ENCODE measurements at places on chromosomes 5 and 9.

- DNase-seq = no peak
These were observed 122.3 kb downstream of the GOLPH3 start for GRCh38 chr5:32051796-32052195.

DNA sequence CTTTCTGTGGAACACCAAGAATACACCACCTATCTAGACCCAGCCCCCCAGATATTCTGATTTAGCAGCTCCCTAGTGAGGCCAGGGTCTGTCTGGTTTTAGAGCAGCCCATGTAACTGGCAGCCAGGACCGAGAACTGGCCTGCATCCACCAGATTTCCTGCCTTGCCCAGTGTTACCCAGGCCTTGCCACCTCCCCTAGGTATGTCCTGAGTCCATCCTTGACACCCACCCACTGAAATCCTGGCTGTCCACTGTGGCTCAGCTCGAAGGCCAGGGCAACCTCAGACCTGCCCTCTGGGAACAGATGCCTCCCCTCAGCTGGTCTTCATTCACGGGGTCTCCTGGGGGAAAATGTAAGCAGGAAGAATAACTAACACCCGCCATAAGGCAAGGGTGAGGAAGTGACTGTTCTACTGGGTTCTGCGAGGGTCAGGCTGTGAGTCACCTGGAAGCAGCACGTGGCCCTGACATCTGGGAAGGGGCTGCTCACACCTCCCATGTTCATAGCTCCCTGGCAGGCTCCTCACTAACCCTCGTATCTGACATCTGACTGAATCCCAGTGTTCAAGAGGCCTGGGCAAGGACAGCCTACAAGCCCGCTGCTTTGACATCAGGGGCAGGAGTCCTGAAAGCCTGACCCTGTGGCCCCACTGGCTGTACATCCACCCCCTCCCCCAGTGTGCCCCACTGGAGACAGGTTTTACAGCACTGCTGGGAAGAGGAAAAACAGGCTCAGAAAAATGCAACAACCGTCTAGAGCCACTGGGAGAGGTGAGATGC lies 72.7 kb downstream of the SEMA4D start:
- DNase-seq = no peak

DNA sequence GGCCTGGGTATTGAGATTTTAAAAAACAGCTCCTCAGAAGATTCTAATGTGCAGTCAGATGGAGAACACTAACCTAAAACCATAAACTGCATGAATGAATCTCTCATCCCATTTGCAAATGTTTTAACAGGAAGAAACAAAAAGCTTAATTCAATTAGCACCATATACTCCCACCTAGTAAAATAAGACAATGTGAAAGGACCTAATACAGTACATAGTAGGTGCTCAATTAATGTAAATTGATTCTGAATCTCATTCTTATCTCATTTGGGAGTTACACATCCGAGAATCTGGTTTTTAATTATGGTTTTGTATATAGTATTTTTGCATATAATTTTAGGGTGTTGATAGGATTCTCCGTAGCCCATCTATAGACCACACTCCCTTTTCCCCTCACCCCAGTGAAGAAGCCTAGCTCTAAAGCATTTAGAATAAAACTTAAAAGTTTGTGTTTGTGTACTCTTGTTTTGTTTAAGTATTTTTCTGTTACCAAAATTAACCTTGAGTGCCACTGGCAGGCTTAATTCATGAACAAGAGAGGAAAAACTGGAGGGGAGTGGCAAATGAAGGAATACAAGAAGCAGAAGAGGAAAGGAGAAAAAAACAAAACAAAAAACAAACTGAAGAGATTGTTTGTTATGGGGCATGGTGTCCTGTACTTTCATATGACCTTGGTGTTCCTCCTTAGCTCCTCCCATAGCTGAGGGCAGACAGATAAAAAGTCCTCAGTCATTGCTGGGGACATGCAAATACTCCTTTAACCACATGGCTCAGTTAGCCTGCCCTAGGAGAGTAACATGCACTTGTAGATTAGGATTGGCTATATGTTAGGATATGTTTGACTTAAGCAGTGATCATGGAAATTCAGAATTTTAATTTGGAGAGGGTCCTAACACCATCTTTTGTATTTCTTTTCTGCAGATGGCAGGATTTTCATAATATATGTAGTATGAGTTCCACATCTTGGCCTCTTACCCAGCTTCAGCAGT lies 1.2 kb downstream of the RNF14 start:
- DNase-seq = no peak

GRCh38 chr5:127519527-127519926 lies 2.1 kb downstream of the PRRC1 start:
- DNase-seq = no peak

DNA sequence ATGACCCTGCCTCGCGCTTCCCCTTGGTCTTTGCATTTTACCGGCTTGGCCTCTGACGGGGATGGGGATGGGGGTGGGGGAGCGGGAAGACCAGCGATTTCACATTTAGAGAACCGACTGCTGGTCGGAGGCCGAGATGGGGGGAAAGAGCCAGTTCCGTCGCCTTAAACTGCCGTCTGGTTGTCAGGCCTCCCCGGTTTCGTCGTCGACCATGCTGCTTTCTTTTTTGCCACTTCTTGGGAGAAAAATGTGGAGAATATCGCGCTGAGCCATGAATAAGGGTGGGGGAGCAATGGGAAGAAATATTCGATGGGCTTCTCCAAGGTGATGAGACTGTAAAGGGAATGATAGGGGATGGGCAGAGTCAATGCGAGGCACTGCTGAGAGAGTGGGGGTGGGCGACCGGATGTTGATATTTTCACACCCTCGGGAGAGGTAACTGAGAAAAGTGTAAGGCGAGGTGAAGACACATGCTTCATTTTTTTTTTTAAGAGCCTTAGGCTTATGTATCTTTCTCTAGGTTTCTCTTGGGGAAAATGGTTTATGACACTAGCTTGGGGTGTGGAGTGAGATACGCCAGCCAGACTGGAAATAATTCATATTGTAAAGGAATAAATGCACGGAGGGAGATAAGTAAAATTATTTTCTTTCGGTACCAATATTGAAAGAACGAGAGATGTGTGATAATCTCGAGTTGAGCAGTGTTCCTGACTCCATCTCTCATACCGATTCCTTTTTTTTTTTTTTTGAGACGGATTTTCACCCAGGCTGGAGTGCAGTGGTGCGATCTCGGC lies 1.1 kb downstream of the KIF2A start:
- no peak for DNase-seq

- no peak for DNase-seq
These were observed 483.0 kb downstream of the SEMA5A start for GRCh38 chr5:9062873-9063272.

- DNase-seq = no peak
These were observed 209.6 kb downstream of the SEMA6A start for GRCh38 chr5:116365006-116365496.

GRCh38 chr5:6261256-6261655 lies 117.1 kb downstream of the MED10 start:
- DNase-seq = no peak

- no peak for DNase-seq
These were observed 5.9 kb downstream of the TRPM3 start for GRCh38 chr9:71115448-71115975.
